ENCODE measurements at places on chromosomes 11 and 22.

GRCh38 chr11:124762624-124763155 lies 600 bp upstream of the ESAM start:
- no peak for DNase-seq

GRCh38 chr11:82007521-82007920 lies 726.1 kb downstream of the FAM181B start:
- DNase-seq, result no peak

- no peak for DNase-seq
Measured at GRCh38 chr11:27678242-27678641, 22.0 kb downstream of the BDNF start.

- no peak for DNase-seq
Measured at GRCh38 chr11:65278356-65278755, 16.6 kb downstream of the POLA2 start.

DNA sequence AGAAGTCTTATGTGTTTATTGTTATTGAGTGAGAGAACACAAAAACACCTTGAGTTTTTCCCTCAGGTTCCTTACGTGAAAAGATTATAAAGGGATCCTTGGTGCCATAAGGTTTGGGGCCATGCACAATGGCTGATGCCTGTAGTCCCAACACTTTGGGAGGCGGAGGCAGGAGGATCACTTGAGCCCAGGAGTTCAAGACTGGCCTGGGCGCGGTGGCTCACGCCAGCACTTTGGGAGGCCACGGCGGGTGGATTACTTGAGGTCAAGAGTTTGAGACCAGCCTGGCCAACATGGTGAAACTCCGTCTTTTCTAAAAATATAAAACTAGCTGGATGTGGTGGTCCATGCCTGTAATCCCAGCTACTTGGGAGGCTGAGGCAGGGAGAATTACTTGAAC lies 5.4 kb downstream of the SMDT1 start:
- no peak for DNase-seq

GRCh38 chr22:32695451-32695891 lies 106.0 kb upstream of the TIMP3 start:
- DNase-seq, result peak; percentile 69

DNA sequence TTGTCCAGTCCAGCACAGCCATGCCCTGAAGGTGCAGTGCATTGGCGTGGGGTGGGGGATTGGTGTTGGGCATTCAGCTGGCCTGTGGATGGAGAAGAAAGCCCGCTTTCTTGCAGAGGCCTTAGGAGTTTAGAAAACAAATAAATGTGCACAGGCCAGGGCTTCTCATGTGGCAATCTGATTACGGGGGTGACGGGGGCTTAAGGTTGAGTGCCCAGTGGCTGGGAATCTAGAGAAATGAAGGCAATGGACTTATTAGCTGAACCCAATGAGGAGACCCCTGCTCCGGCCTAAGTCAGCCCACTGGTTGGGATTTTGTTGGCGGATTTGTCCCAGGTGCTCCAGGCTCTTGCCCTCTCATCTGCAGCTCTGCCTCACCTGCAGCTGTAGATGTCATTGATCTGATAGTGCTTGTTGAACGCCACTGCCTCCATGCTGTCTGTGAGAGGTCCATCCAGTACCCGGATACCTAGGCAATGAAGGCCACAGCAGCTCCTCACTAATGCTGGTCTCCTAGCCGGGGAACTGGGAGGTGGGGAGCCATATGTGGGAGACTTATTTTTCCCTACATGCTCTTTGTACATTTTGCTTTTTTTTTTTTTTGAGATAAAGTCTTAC lies 6.2 kb downstream of the PCSK7 start:
- no peak for DNase-seq

DNA sequence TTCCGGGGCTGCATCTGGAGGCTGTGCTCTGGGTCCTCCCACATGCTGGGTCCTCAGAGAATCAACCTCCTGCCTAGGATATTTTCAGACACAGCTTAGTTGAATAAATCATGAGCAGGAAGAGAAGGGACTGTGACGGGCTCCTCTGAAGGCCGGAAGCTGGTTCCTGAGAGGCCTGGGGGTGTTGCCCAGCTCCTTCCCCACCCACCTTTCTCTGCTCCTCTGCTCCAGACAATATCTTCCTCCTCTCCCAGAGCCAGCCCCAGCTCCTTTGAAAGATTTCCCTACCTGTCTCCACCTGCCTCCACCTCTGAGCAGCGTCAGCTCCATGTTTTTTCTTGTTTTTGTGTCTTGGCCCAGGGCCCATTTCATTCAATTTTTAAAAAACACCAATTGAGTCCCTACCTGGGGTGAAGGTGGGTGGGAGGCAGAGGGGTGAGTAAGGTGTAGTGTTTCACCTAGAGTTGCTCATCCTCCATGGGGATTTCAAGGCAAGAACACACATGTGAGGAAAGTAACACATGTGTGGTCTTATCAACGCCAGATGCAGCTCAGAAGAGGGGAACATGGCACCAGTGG lies 24.8 kb upstream of the THY1 start:
- DNase-seq, result peak; percentile 27

GRCh38 chr22:32880893-32881596 lies 79.5 kb downstream of the TIMP3 start:
- no peak for DNase-seq

- no peak for DNase-seq
Measured at GRCh38 chr11:130220311-130221035, 60.9 kb downstream of the ST14 start.

DNA sequence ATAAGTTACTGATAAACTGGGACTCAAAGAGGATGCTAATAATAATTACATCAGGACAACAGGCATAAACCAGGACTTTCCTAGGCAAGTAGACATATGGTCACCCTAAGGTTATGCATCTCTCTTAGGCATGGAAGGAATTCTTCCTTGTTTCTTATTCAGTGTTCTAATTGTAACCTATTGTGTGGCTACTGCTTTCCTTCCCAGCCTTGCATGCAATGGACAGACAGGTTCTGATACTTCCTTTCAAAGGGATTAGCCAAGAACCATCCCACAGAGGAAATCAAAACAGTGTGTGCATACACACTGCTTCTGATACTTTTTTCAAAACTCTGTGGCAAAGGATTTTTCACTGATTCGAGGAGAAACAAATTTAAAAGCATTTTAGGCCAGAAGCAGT lies 48.3 kb downstream of the RRAS2 start:
- DNase-seq, result no peak

- DNase-seq, result no peak
Measured at GRCh38 chr22:28395920-28396753, 283.5 kb downstream of the TTC28 start.

DNA sequence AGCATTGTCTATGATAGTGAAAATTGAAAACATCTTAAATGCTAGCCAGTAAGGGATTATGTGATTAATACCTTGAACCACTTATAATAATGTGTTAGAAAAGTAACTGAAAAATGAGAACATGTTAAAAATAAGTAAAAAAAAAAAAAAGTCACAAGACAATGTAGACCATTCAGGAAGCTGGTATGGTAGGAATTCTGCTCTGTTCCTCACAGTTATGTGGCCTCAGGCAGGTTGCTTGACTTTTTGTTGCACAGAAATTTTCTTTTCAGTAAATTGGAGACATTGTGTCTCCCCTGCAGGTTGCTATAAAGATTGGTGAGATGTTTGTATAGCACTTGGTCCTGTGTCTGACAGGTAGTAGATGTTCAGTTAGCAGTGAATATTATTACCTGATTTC lies 17.3 kb upstream of the PLET1 start:
- no peak for DNase-seq
